Dermis blood vessel endothelial cell (primary cell): ENCODE measurements at places on chromosomes 11 and 22.
A peak's percentile ranks its signal among the peaks of the same experiment; 100 is the strongest.

- DNase-seq = no peak
Measured at GRCh38 chr11:38272376-38272775, 1674.3 kb upstream of the RAG2 start.

DNA sequence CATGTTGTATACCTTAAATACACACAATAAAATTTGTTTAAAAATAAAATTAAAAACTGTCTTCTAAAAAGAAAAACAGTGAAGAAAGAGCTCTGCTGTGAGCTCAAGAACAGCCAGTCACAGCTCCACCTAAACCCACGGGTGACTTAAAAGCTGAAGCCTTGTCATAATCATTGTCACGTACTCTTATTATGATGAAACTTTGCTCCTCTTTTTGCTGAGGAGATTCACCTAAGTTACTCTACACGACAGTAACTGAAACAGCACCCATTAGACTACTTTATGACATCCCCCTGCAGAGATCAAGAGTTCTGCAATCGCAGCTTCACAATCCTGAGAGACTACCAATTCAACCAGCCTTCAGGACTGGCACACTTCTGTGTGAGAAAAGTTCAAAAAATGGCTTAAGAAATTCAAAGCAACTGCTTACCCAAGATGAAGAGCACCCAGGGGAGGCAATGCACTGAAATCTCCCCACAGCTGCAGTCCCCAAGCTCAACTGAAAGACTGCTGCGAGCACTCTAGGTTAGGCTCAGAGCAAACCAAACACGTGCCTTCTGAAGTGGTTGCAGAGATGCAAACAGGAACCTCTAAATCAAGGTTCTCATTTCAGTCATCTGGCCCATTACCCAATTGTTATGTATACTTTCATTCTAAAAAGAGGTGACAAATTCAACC, at the start of gene JAML:
TSS of gene JAML (minus strand) at position 501 of the 678 bp plus-strand sequence. CDS start 10,145 bp downstream, outside the sequence.
- DNase-seq = no peak

- DNase-seq = no peak
Measured at GRCh38 chr11:36635066-36635862, 37.2 kb upstream of the RAG2 start.

DNA sequence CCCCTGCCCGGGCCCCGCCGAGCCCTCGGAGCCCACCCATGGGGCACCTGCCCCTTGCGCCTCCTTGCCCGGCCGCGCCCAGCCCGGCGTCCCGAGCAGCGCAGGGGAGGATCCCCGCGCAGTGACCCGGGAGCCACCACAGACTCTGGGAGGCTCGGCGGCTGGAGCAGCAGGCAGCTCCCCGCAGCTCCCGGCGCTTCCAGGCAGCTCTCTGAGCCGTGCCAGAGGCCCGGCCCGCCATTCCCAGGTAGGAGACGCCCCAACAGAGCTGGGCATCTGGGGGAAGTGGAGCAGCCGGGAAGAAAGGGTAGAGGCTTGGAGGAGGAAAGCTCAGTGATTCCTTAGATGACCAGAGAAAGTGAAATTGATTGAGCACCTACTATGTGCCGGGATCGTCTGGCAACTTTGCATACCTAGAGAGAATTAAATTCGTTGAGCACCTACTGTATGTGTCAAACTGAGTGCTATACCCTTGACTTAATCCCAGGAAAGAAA, 670 bp downstream of the RASD2 start:
- no peak for DNase-seq

DNA sequence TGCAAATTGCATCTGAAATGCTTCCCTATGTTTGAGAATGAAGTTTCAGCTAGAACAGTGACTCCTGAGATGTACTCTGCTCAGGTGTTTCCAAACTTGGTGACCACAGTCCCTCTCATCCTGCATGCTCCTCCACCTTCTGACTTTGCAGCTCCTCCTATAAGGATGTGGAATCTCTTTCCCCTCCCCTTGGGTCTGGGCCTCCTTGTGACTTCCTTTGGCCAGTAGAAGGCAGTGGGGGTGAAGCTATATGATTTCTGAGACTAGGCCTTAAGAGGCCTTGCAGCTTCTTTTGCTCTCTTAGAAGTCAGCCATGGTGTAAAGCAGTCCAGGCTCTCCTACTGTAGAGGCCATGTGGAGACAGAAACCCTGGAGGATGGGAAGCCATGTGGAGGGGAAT, 50.7 kb downstream of the CSF2RB start:
- DNase-seq = no peak

- no peak for DNase-seq
Measured at GRCh38 chr22:48748113-48748859, 1079.4 kb downstream of the BRD1 start.

GRCh38 chr11:32162351-32162750, 71.5 kb downstream of the RCN1 start:
- no peak for DNase-seq

DNA sequence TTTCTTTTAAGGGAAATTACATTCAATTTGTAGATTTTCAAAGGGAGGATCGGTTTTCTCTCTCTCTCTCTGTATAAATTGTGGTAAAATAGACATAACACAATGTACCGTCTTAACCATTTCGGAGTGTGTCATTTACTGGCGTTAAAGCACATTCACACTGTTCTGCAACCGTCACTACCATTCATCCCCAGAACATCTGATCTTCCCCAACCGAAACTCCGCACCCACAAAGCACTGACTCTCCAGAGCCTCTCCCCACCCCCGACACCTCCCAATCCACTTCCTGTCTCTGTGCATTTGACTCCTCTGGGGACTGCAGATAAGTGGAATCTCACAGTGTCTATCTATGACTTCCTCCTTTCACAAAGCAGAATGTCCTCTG, 15.9 kb upstream of the GRAMD4 start:
- no peak for DNase-seq

GRCh38 chr11:87466223-87466622, 428.5 kb downstream of the TMEM135 start:
- no peak for DNase-seq

- no peak for DNase-seq
Measured at GRCh38 chr11:59437770-59438169, 1.5 kb downstream of the OR5A1 start.

DNA sequence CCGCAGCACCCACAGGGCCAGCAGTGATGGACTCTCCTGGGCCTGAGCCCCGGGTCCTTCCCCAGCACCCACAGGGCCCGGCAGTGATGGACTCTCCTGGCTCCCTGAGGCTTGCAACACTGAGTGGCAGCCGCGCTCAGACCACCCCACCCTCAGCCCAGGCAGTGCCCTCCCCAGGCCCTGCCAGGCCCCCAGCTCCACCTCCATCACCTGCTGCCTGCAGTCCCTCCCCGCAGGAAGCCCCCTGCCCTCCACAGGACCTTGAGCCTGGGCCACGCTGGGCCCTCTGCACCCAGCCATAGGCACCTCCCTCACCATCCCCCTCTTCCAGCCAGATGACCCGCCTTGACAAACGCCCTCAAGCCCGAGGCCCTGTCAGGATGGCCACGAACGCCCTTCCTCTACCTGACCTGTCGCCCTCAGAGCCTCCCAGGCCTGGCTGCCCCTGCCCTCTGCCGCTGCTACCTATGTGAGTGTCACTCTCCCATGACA, 11.4 kb downstream of the ALG12 start:
- no peak for DNase-seq

GRCh38 chr11:105202844-105203548, 63.4 kb upstream of the CARD18 start:
- DNase-seq = peak; percentile 34

- no peak for DNase-seq
Measured at GRCh38 chr11:61579676-61580270, 1.1 kb downstream of the SYT7 start.

DNA sequence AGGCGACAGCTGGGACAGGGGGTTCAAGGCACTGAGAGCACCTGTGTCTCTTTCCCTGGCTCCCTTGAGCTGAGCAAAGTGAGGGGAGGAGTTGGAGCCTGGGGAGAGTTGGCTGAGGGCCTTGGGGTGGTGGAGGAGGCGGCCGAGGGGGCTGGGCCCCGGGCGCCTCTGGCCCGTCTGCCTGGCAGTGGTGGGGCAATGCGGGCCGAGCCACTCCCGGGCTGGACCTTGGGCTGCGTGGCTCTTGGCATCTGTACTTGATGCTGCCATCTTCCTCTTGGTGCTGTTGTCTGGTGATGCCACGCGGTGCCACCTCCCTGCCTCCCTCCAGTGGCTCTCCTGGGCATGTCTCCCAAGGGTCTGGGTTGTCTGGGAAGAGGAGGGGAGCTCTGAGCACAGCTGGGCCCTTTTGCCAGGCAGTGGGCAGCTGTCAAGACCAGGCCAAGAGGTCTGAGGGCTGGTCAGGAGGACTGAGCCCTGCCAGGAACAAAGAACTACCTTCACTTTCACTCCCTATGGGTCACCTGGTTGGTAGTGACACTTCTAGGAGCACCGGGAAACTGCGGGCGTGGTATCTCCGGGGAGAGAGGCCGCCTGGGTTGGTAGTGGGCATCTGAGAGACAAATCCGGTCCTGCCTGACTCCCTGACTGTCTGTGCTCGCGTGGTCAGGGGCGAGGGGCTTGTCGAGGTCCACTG, 1.3 kb downstream of the GRIK4 start:
- DNase-seq = no peak

- no peak for DNase-seq
Measured at GRCh38 chr11:117670924-117671323, 126.1 kb downstream of the DSCAML1 start.

DNA sequence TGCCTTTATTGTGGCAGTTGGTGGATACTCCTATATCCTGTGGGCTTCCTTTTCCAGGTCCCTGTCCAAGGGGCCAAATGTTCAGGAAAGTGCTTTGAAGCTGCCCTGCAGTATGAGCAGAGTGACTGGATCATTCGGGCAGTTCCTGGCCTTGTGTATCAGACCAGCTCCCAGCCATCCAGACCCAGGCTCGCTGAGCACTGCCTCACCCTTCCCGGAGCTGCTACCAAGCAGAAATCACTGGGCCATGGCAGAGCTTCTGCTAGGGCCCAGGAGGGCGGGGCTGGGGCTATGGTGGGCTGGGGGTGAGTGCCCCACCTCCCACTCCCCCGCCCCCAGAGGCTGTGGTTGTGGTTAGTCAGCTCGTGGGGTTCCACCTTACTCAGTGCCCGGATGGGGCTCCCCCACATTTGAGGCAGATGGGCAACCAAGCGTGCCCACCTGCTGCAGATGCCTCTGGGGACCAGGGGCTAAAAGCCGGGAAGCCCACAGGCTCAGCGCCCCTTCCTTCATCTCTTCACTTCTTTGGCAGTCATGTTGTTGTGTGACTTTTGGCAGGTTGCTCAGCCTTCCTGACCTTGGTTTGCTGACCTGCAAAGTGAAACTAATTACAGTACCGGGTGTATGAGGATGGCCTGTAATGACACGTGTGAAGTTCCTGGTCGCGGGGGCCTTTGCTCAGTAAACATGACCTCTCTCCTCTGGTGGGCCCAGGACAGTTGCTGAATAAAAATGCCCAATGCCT, 2.1 kb upstream of the LRRC32 start:
- DNase-seq = peak; percentile 45

DNA sequence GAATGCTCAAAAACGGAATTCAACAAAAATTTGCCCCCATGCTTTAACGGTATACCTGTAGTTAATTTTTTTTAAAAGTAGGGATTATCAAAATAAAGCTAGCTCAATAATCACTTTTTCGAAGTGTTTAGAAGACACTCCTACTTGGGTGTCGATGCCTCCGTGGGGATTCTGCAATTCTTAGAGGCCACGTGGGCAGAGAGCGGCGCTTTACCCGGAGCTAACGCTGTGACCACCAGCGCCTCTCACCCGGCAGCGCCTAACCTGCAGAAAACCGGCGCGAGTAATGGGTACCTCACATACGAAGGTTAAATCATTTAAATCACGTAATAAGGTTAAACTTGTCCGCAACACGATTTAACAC, 583 bp downstream of the TAF1D start:
- peak; percentile 74 for DNase-seq

DNA sequence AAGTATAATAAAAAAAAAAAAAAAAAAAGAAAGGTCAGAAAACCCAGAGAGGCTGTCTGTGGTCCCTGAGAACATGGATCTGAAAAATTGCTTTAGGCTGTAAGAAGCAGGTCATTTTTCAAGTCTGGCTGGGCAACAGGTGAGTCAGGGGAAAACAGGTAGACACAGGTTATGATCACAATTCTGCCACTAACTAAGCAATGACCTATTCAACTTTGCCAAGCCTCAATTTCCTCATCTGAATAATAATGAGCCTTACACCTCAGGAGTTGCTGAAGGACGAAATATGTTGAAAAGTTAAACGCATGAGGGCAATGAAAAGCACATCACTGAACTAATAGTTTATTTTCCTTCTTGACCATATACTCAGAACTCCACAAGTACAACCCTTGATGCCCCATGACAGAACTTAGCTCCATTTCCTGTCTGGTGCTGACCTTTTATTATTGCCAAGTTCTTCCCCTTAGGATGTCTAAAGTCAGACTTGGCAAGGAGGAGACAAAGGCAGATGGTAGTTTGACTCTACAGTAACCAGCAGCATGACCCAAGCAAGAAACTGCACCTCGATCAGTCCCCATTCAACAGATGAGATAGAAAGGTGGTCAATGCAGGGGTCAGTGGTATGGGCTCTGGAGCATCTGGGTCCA, 93.6 kb downstream of the SYN3 start:
- DNase-seq = no peak

DNA sequence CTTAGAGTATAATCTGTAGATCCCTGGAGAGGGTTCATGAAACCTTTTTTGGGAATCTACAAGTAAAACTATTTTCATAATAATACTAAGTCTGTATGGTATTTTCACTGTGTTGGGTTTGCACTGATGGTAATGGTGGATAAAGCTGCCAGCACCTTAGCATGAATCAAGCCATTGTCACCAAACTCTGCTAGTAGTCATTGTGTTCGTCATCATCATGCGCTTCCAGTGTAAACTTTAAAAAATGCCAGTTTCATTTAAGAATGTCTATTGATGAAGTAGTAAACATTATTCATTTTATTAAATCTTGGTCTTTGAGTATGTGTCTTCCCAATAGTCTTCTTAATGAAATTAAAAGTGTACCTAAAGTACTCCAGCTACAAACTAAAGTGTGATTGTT, 15.0 kb downstream of the ALKBH3 start:
- no peak for DNase-seq

DNA sequence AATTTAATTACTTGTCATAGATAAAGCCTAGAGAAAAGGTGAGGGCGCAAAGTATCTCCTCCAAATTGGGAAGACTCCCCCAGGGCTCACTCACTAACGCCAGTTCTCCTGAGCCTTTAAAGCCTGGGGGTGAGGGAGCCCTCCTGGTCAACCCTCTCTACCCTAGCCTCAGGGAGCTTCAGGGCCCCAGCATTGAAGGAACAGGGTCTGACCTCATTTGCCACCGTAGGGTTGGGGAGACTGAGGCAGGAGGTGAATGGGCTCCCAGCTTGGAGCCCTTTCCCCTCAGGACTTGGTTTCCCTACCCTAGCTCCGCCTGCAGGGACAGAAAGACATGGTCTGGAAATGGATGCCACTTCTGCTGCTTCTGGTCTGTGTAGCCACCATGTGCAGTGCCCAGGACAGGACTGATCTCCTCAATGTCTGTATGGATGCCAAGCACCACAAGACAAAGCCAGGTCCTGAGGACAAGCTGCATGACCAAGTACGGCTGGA, 1.7 kb downstream of the FOLR2 start:
- no peak for DNase-seq

DNA sequence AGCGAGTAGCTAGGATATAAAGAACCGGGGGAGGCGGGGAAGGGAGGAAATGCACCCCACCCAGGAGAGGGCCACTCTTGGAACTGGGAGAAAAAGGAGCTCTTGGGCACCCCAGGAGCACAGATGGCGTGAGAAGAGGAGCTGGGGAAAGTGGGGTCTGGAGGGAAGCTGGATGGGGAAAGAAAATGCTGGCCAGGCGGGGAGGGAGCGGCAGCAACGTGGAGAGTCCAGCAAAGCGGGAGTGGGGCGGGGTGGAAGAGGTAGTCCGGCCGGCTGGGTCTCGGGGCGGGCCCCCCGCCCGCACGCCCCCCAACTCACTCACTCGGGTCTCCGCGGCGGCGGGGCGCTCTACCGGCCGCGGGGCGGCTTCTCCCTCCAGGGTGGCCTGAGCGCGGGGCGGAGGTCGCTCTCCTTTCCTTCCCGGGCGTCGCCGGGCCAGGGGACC, 522 bp downstream of the TOB2 start:
- no peak for DNase-seq
